Activated T-cell treated with anti-CD3 and anti-CD28 coated beads, Interleukin-2, amount 50 U/mL, for 24 hours (primary cell): ENCODE measurements at places on chromosomes 16 and 17.

- no peak for DNase-seq
Observed at GRCh38 chr17:81115749-81116464, 49.4 kb upstream of the PVALEF start.

DNA sequence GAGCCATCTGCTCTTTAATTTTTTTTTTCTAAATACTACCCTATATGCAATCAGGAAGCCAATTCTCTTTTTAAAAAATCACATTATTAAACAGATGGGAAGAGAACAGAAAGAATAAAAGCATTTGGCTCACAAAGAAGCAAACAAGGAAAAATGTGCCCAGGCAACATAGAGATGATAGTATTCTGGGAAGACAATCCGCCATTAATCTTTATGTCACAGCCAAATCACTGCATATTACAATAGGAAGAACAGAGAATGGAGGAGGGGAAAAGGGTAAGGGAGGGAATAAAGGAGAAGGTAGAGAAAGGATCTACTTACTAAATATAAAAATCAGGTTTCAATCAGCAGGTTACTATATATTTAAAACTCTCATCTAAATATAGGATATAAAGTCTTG lies 34.3 kb downstream of the STAT5B start:
- no peak for DNase-seq

GRCh38 chr17:13957636-13958035 lies 111.7 kb upstream of the COX10 start:
- no peak for DNase-seq

DNA sequence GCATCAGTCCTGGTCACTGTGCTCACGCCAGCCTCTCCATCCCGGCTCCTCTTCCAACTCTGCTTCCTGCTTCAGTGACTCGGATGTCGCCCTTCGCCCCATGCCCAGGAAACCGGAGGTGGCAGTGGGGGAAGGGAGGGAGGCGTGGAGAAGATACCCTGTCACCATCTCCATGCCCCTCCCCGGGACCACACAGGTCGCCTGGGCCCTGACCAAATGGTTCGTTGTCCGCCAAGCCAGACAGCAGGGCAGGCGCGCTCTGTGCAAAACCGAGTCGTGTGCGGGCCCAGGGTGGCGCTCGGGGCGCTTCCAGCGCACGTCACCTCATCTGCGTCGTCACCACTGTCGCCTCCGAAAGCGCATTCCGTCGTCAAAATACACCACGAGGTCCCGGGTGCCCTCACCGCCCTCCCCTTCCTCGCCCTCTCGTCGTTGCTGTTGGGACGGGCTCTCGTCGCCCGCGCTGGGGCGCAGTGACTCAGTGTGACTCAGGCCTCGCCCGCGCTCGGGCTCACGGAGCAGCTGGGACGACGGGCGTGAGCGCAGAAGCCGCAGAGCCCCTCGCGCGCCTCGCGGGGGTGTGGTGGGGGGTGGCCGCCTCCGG lies 39.2 kb downstream of the ZNF778 start:
- DNase-seq = peak; percentile 85

- DNase-seq = no peak
Observed at GRCh38 chr17:9247401-9247938, 226.2 kb downstream of the NTN1 start.

DNA sequence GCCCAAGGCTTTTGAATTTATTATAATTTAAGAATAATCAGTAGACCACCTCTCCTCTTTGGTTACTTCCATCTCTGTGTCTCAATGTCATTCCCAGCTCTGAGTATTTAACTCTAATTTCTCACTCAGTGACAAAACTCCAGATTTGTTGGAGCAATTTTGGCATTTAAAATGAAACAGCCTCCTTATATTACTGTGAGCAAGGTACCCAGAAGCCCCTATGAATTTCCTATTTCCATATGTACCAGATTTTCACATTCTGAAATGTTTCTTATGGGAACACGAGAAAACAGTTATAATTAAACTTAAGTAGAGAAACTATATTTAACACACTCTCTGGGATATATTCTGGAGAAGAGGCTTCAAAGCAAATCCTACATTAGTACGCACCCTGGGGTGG lies 285.4 kb upstream of the CDH8 start:
- DNase-seq = no peak

DNA sequence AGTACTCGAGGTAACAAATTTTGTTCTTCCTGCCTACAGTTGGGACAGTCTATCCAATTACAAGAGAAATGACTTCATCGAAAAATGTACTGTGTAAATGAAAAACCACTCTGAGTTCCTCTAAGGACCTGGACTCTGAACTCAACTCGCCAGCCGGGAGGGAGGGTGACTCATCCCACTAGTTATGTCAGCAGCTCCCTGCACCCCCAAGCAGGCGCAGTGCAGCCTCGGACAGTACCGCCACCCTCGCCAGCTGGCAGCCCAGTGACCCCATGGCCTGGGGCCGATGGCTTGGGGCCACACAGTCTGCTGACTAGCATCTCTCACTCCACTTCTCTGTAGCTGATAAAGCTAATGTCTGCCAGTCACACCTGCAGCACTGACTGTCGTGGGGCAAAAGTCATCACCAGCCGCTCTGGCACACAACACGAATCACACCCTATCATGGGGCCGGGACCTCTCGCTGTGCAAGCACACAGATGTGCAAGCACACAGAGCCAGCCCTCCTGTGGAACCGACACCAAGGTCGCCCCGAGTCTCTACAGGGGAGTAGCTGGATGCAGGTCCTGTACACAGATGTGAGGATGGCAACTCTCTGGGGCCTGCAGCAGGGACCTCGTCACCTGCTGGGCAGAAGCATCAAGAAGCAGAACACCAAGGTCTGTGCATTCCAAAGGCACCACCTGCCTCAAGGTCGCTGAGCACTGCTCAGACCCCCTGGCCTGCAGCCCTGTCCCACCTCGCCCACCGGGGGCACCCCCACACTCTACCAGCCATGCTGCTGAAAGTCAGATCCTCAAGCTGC lies 5.7 kb downstream of the CSNK1D start:
- peak; percentile 61 for DNase-seq

DNA sequence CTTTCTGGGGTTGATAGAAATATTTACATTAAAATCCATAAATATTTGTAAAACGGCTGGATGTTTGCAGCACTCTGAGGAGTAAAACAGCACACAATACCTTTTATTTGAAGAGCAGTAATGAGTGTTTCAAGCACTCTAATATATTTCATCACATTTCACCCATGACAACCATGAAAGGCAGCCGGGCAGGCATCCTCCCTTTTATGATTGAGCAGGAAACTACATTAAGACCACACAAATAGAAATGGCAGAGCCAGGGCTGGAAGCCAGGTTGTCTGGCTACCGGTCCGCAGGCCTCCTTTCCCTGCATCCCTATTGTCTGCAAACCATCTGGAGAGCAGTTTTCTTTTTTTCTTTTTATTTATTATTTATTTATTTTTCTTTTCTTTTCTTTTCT lies 23.1 kb upstream of the GPRC5C start:
- DNase-seq = no peak

- peak; percentile 24 for DNase-seq
Observed at GRCh38 chr16:3645504-3646347, 8.8 kb upstream of the DNASE1 start.

DNA sequence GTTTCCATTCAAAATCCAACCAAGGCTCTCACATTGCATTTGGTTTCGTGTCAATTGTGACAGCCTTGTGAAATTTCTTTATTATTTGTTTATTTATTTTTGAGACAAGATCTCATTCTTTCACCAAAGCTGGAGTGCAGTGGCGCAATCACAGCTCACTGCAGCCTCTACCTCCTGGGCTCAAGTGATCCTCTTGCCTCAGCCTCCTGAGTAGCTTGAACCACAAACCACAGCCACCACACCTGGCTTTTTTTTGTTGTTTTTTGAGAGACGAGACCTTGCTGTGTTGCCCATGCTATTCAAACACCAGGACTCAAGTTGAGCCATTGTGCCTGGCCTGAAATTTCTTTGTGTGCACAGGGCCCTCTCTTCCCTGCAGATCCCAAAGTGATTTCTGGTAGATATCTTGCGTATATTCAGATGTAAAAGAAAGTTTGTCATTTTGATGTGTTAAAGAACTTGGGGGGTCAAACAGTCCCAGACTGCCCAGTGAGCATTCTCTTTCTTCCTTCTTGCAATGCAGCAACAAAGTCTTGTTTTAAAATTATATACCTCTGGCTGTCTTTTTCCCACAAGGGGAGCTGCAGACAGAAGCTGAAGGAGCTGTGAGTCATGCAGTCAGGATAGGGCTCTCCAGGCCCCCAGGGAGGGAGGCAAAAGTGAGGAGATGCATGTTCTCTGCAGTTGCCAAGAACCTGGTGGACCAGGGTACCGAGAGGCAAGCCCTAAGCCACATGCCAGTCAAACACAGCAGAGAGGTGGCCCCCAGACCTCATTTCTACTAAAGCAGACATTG lies 15.5 kb upstream of the USP22 start:
- no peak for DNase-seq

- DNase-seq = no peak
Observed at GRCh38 chr17:59366773-59367656, 35.6 kb downstream of the YPEL2 start.

- DNase-seq = peak; percentile 70
Observed at GRCh38 chr16:79278506-79278905, 322.0 kb downstream of the MAF start.

- DNase-seq = no peak
Observed at GRCh38 chr17:76700617-76701470, 9.9 kb downstream of the MXRA7 start.

GRCh38 chr16:608019-608418 lies 18.2 kb downstream of the RAB40C start:
- peak; percentile 45 for DNase-seq

DNA sequence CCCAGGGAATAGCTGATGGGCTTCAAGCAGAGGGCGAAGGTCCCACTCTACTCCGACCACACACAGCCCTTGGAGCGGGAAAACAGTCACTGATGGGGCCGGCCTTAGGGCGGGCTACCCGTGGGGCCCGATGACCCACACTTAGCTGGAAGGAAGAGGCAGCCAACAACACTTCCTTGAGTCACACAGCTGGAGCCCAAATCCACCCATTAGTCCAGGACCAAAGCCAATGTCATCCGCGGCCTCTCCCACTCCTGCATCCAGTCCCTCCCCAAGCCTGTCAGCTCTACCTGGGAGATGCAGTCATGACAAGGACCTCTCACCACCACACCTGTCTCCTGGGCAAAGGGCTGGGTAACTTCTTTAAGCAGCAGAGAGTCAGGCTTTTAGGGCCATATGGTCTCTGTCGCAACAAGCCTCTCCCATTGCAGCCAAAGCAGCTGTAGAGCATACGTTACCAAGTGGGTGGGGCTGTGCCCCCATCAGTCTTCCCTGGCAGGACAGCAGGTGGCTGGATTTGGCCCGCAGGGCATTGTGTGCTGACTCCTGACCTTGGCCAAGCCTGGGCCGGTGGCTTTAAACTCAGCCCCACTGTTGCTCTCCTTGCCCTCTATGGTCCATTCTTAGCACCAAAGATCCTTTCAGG lies 110.7 kb downstream of the SOCS1 start:
- no peak for DNase-seq

- no peak for DNase-seq
Observed at GRCh38 chr17:57665128-57665527, 80.0 kb downstream of the CCDC182 start.

DNA sequence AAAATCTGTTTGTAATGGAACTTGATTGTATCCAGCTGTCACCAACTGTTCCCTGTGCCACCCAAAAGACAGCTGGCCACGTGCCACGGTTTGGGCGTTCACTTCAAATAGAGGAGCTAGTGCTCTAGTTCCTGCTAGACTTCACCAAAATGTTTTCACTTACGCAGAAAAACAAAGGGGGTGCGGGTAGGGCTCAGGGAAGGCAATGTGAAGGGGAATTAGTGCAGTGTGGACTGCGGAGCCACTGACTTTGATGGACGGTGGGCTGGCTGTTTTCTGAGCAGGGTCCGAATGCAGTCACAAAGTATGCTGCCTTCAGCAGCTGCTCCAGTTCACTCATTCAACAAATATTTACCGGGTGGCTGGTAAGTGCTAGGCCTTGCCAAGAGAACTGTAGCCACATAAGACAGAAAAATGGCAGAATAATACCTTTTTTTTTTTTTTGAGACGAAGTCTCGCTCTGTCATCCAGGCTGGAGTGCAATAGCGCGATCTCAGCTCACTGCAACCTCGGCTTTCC lies 7.6 kb upstream of the CYTH1 start:
- DNase-seq = no peak

GRCh38 chr16:2341456-2342447 lies 1.2 kb upstream of the ABCA3 start:
- DNase-seq = peak; percentile 38

GRCh38 chr16:57471852-57472664 lies 9.6 kb downstream of the POLR2C start:
- no peak for DNase-seq
